ENCODE measurements at places on chromosomes 2 and 18.

DNA sequence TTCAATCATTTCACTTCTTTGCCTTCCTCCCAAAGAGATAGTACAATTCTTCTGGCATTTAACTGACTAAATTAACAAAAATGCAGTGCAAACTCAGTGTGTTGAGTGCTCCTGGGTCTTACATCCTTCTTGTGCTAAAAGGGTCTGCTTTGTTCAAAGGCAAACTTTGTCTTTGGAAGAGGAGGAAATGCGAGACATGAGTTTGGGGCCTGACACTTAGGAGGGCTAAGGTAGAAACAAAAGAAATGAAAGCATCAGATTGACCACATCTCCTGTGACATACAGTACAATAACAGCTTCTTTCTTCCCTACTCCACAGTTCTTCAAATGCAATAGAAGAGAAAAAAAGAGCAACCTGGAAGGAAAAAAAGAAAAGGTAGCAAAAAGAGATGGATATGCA lies 161.7 kb downstream of the CNTNAP5 start:
- no peak for DNase-seq

GRCh38 chr2:240759459-240759858 lies 60.6 kb downstream of the KIF1A start:
- no peak for DNase-seq

GRCh38 chr2:240956171-240956934 lies 42.1 kb upstream of the SNED1 start:
- DNase-seq: no peak

DNA sequence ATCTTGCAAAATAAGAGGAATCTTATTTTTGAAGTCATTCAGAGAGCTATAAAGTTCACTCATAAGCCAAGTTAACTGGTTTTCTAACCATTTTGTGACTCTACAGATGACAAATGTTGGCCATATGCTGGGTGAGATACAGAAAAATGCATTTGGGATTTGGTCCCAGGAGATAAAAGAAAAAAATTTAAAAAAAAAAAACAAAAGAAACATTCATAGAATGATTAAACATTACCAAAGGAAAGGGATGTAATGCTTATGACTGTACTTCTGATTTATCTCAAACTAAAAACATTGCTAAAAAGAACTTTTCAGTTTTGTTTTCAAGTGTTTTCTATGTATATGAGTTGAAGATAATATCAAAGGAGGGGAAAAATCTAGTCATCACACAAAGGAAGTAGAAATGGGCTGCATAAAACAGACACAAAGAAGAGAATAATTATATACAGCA lies 43.1 kb downstream of the PELI1 start:
- no peak for DNase-seq

DNA sequence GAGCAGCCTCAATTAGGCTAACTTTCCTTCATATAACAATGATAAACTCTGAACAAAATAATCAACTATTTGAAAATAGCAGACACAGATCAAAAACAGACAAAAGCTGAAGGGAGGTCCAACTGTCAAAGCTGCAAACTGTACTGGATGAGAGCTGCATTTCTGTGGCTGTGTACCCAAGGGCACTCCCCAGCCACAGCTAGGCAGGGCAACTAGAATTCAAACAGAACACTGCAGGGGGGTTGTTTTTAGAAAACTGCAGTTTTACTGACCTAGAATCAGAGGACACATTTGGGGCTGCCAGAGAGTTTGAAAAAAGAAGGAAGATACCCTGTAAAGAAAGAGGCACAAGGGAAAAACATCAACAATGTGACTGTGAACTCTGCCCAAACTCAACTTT lies 56.8 kb downstream of the SMAD2 start:
- DNase-seq: no peak

GRCh38 chr2:133732982-133733900 lies 165.0 kb upstream of the NCKAP5 start:
- DNase-seq: no peak
